T-helper 2 cell (primary cell): ENCODE measurements at places on chromosomes 4 and X.

GRCh38 chr4:6548201-6548881 lies 26.6 kb upstream of the MAN2B2 start:
- DNase-seq, result no peak

DNA sequence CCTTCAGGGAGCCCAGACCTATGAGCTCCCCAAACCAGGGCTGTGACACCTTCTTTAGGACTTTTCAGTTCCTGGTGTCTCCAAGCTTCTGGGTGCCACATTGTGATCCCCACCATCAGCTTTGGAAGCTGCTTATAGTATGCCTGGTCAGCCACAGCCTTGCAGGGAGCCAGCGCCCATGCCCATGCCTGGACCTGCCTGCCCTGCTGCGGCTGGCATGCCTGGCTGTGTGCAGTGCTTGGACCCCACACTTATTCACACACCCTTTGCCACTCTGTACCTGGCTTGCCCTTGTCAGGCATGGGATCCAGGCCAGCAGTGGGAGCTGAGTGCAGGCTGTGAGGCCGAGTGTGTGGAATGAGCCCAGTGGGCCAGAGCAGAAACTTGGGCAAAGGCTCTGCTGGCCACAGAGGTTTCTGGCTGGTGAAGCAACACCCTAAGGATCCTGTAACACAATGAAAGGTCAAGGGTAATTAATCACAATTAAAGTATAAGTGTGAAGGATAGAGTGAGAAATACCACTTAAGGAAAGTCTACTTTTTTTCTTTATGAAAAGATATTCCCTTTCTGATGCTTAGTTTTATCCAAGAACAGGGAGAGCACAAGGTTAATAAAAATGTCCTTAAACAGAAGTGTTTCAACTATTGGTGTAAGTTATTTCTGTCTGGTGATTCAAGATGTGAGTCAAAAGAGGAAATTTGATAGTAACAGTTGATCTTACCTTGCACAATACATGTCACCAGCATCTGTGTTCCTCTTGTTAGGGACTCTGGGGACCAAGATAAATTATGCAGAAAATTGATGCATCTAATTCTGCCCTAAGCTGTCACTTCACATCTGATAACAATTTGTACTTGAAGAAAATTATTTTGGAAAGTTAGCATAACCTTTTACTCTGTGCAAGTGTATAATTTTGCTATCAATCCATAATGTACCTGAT lies 161.8 kb downstream of the FAM47A start:
- DNase-seq, result no peak

DNA sequence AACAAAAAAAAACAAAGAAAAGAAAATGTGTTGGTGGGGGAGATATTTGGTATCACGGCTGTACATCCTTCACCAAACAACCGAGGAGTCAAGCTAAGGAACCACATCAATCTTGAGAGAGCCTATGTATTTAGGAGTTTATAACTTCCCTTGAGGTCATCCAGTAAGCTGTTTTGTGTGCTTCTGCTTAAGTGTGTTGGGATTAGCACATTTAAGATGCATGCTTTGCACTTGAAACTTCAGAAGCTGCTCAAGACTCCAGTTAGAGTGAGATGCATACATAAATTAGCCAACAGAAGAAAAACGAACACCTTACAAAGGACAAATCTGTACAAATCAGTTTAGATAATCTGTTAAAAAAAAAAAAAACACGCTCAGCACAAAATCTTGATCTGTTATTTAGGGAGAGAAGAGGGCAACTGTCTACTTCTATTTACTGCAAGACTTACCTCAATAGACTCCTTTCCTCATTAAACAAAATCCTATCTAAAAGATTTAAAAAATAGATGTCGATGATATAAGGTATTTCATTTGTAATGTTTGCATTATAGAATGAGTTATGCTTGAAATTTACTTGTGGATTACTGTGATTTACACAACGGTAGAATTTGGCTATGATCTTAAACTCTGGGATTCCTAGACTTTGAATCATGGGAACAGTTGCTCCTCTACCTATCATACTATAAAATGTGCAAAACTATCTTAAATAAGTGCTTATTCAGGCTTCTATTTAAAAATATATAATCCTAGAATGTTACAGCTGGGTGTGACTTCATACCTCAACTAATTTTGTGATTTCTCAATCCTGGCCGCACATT lies 53.8 kb upstream of the NAP1L5 start:
- no peak for DNase-seq

- no peak for DNase-seq
These were observed 223.0 kb downstream of the COX18 start for GRCh38 chr4:72846280-72847111.

GRCh38 chr4:17166954-17167353 lies 268.5 kb upstream of the LDB2 start:
- no peak for DNase-seq

DNA sequence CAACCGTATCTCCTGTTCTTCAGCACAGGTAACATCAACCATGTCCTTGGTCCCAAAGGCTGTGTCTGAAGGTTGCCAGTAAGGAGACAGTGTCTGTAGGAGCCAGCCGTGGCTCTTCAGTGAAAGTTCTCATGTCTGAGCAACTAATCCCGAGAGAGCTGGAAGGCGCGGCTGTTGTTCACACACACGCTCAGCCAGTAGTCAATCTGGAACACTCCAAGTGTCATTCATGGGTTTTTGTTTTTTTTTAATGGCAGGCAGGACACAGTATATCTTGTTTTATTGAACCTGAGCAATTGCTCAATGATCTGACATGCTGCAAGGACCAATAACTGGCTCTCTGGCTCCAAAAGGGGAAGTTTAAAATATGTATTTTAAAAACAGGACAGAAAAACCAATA lies 48.4 kb upstream of the MAP3K15 start:
- DNase-seq, result no peak

DNA sequence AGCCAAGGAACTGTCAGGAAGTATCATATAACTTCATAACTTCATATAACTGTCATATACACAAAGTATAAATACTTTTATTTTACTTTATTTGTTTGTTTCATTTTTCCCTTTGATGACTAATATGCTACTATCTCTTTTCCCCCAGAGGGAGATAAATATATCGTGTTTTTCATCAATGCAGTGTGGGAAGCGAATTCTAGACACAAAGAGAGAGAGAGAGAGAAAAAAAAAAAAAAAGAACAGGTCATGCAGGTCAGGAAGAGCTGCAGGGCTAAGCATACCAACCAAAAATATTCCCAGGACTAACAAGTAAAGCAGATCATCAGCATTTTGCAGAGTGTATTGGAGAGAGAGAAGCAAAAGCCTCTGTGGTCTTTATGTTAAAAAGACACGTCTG lies 1849.2 kb downstream of the STIM2 start:
- DNase-seq, result no peak

GRCh38 chr4:124227981-124228380 lies 484.6 kb downstream of the ANKRD50 start:
- DNase-seq, result no peak

- no peak for DNase-seq
These were observed 9.9 kb downstream of the KCTD8 start for GRCh38 chr4:44438687-44439086.

DNA sequence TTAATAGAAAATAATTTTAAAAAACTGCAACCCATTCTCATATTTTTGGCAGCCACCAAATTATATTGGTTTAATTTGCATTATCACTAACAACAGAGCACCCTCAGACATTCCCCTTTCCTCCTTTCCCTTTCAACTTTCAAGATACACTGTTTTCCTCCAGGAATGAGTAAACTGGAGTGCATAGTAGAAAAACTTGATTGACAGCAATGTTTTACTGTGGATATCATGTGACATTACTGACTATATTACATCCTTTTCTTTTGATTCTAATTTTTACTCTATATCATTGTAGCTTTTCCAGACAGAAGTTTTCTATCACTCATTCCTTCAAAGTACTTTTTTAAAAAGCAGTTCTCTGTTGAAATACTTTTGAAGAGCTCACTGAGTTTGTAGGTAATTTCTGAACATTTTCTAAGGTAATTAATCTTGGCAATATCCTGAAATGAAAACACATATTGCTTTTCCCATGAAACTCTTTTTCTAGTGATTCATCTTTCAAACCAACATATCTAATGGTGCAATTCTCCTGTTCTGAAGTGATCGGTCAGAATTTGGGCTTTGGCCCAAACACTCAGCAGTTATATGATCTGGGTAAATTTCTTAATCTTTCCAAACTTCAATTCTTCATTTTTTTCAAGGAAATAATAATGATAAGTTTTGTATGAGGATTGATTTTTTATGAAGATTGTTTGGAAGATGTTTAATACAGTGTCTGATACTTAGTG lies 920.4 kb upstream of the EPHA5 start:
- DNase-seq, result no peak

DNA sequence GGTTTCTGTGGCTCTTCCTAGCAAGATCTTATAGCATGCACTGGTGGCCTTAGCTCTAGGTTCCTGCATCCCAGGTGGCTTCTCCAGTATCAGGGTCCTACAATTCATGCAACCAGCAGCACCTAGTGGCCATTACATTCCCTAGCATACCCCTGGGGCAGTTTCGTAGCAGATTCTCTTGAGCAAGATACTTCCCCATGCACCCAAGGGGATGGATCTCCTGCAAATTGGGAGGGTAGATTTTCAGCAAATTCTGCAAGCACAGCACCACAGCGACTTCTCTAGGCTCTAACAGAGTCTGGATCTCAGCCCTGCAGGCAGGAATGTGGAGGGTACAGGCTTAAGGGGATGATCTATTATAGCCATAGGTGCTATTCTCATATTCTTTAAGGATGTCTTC lies 13.1 kb upstream of the SLC9B1 start:
- no peak for DNase-seq

DNA sequence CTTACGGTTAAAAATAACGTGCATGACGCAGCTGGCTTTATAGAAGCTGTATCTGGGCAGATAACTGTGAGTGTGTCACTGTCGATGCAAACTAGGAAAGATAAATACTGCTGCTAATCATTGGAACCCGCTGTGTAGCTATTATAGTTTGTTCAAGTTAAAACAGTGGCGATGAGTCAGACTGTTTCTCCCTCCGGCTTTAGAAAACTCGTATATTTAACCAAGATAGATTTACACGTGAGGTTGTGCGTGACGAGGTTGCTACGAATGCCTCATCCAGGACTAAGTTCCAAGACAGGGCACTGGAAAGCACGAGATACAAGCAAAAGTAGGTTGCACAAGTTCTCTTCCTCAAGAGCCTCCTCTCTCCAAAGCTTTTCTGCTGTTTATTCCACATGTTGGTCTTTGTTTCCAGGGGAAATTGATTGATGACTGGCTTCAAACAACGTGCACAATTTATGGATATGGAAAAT lies 270.7 kb downstream of the FBXW7 start:
- no peak for DNase-seq

DNA sequence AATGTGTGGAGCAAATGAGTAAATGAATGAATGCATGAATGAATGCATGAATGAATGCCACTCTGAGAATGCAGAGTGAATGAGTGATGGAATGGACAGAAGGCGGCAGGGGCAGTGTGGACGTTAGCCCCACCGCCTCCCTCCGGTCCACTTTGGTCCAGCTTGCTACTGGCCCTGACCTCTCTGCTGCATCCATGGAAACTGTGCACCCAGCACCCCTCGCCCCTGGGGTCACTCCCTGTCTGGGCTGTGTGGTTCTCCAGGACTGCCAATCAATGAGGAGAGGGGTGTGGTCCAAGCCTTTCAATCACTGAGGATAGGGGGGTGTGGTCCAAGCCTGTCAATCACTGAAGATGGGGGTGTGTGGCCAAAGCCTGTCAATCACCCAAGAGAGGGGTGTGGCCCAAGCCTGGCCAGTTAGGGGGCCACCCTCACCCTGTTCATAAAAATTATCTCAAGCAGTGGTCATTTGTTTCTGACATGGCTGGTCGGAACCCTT lies 39.2 kb upstream of the ASMTL start:
- DNase-seq, result no peak

GRCh38 chr4:163179207-163179606 lies 12.5 kb upstream of the NAF1 start:
- DNase-seq, result no peak

- no peak for DNase-seq
These were observed 280.1 kb downstream of the RAPGEF2 start for GRCh38 chr4:159382856-159383561.

DNA sequence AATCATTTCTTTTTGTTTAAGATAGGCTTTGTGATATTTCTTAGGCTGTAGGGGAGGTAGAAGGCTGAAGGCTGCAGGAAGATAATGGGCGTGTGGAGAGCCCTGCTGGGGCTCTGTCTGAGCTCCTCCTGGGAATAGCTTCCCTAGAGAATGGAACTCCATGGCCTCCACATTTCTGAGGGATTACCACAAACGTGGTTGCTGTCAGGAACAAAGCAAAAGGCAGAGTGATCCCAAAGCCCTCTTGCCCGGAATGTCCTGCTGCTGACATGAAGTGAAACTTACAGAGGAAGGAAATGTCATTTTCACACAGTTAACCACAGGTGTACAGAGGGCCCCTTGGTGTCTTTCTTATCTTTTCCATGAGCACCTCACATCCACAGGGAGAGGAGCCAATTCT lies 89.3 kb downstream of the DDIT4L start:
- no peak for DNase-seq

DNA sequence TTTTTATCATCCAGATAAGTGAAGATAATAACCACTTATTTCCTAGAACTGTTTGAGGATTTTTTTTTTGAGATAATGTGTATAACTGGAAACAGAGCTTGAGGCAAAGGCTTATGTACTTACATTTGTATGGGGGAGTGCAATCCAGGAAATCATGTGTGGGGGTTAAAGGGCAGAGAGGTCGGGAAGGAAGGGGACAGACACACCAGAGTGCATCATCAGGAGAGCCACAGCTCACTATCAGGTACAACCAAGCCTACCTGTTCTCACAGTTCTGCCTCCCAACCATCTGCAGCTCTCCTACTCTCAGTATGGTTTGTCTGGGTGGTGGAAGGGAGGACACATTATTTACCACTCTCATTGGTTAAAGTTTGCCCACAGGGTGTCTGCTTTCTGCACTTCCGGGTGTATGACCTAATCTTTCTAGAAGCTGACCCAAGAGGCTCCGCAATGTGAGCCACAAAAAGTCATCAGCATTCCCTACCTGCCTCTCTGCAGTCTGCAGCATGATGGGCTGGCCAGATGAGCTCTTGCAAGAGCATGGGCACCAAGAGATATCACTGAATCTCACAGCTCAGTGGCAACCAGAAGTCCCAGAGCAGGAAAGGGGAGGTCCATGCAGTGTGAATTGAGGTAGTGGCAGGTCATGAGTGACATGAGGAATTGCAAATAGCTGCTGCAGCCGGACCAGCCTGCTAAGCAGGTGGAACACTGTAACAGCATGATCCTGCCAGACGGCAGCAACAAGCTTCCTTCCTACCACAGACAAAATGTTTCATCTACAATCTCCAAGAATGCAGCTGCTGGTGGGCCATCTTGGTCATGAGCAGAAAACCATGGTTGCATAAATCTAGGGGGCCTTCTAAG lies 36.9 kb upstream of the SPRY1 start:
- DNase-seq, result no peak

DNA sequence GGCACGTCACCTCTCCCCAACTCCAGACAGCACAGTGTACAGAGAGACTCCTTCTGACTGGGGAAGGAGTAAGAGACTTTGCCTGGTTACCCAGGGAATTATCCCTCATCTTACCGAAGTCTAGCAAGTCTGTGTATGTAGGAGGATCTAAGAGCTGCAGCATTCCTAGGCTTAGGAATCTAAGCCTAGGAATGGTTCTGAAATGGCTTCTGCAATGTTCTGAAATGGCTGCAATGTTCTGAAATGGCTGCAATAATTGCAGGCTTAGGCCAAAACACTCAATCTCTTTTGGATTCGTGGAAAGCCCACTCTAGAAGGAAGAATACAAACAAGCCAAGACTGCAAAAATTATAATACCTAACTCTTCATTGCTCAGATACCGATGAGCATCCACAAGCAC lies 106.4 kb downstream of the SCLT1 start:
- DNase-seq, result no peak

GRCh38 chrX:3599802-3600430 lies 113.5 kb downstream of the PRKX start:
- DNase-seq, result no peak

GRCh38 chr4:28921886-28922285 lies 1798.3 kb upstream of the PCDH7 start:
- no peak for DNase-seq
